Right lobe of liver (tissue), 6 donors: ENCODE measurements at places on chromosomes 4 and X. TPM values are rescaled to one million over a fixed set of nuclear protein-coding genes. Genes with fewer than 3 reads are reported as not detected.

The POLR2B gene
- 26.0 TPM for total RNA-seq

The DCAF8L2 gene
- not detected for total RNA-seq

The REPS2 gene
- 15.4 TPM for total RNA-seq

The CFI gene
- total RNA-seq: 316 TPM

The HOPX gene
- 0.27 TPM for total RNA-seq

The CTAG1A gene
- total RNA-seq: not detected

The FBXL5 gene
- total RNA-seq: 49.2 TPM

The CLTRN gene
- total RNA-seq: 8.8 TPM

DNA sequence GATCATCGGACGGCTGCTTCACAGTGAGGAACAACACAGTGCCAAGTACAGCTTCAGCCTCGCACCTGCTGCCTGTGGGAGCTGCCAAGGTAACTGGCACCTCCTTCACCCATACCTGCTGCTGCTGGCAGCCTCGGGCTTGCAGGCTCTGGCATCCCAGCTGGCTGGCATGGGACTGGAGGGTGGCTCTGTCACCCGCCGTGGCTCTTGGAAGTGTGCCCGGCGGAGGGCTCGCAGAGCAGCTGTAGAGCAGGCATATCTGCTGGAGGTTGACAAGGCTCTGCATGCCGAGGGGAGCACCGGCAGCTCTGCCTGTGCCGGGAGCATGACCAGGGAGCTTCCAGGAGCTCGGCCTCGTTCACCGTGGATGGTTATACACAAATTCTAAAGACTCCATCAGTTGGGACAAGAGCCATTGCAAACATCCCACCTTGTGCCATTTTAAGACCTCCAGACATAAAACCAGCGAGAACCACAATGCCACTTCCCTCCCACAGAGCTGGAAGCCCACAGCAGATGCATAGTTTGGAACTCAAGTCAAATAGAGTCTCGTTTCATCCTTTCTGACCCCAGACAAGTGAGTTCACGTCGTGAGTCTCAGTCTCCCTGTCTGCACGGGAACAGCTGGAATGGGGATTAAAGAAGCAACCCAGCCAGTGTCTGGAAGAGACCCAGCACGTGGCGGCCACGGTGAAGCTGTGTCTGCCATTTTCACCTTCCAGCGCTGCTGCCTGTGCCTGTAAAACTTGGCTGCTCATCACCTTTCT lies 84.3 kb upstream of the PSAPL1 start:
- no peak for DNase-seq

GRCh38 chrX:24156177-24156576 lies 6.6 kb downstream of the ZFX start:
- DNase-seq: no peak

GRCh38 chr4:61201961-61202637 lies 2.0 kb downstream of the ADGRL3 start:
- DNase-seq: no peak

- no peak for DNase-seq
These were observed 53.6 kb downstream of the DDX60 start for GRCh38 chr4:168264903-168265302.

- no peak for DNase-seq
These were observed 40.2 kb downstream of the ATP10D start for GRCh38 chr4:47525154-47525819.

- DNase-seq: no peak
These were observed 17.5 kb downstream of the IL13RA2 start for GRCh38 chrX:114999906-115000305.

GRCh38 chr4:125200556-125200955 lies 114.2 kb upstream of the FAT4 start:
- no peak for DNase-seq

GRCh38 chr4:140884431-140885058 lies 128.4 kb upstream of the TBC1D9 start:
- DNase-seq: no peak

- DNase-seq: no peak
These were observed 167.1 kb downstream of the EFNB1 start for GRCh38 chrX:68995780-68996551.

DNA sequence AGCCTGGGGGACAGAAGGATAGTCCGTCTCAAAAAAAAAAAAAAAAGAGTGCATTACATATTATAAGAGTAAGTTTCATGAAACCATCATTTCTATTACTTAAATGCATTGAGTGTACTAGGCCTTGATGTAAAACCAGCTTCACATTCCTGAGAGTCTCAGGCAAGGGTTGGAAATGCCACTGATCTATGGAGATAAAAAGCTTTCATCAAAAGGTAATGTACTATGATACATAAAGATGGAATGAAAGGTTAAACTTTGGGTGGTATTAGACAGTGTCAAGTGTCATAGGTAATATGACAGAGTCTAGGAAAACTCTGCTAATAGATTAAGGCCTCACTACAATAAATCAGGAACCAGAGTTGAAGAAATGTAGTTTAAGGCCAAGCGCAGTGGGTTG lies 7.4 kb downstream of the CFAP97 start:
- no peak for DNase-seq

GRCh38 chr4:42420140-42420539 lies 22.9 kb downstream of the SHISA3 start:
- DNase-seq: no peak

GRCh38 chrX:20437683-20438082 lies 171.0 kb upstream of the RPS6KA3 start:
- no peak for DNase-seq

DNA sequence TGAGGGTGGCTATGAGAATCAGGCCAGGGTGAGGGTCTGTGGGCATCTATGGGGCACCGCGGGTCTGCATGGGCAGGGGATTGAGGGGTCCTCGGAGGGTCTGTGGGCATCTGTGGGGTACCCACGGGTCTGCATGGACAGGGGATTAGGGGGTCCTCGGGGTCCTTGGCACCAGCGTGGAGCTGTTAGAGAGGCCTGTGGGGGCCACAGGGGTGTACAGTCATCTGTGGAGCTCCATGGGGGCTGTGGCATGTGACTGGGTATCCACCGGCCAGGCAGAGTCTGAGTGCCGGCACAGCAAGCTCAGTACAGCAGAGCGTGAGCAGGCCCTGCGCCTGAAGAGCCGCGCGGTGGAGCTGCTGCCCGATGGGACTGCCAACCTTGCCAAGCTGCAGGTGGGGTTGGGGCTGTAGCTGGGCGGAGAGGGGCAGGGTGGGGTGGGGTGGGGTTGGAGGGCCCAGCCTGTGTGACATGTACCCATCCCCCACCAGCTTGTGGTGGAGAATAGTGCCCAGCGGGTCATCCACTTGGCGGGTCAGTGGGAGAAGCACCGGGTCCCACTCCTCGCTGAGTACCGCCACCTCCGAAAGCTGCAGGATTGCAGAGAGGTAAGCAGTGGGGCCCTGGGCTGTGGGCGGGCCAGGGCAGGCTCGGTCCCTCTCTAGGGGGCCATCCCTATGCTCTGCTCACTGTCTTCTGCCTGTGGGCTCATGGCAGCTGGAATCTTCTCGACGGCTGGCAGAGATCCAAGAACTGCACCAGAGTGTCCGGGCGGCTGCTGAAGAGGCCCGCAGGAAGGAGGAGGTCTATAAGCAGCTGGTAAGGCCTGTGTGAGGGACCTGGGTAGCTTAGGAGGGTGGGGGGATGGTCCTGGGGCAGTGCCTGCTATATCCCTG lies 12.9 kb downstream of the CCDC22 start:
- DNase-seq: no peak

DNA sequence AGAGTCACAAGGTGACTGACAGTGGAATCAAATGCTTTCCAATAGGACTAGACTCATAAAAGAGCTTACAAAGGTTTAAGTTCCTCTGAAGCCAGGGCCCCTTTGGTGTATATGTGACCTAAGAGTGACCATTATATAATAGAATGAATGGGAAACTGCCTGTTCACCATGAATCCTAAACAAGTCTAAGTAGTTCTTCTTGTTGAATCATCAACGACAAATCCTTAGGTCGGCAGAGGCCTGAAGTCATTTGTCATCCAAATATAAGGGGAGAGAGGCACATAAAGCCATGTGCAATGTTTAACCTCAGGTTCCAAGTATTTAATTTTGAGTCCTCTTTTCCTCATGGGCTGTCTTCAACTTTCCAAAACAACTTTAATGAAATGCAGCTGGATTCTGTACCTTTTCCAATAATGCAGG lies 122.4 kb downstream of the RASL11B start:
- no peak for DNase-seq

DNA sequence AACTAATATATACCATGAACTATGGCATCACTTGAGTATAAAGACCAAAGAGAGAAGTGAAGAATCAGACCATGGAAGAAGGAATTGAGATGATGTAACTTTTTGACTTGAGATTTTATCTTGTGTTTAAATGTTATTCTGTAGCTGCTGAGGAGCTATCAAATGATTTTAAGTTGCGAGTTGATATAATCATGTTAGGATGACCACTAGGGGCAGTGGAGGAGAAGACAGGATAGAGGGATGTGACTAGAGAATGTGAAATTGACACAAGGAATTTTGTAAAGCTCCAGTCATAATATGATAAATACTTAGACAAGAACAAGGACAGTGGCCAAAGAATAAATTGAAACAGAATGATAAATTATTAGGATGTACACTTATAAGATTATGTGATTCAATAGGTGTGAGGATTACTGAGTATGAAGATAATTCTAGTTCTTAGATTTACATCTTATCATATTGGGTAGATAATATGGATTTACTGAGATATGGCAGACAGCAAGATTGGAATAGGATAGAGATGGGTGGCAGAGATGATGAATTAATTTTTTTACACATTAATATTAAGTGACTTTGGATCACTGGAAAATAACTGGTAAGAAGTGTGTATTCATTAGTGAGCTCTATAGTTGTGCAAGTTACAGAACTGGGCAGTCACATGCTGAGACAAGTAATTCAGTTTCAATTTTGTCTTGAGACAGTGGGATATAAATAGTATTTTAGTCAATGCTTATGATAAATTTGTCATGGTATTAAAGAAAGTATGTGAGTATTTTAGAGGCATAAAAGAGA lies 816.0 kb upstream of the PCDH10 start:
- no peak for DNase-seq

- DNase-seq: no peak
These were observed 61.0 kb downstream of the CHST7 start for GRCh38 chrX:46634577-46634976.

GRCh38 chr4:6123116-6123515 lies 77.2 kb downstream of the JAKMIP1 start:
- no peak for DNase-seq

- DNase-seq: no peak
These were observed 14.5 kb upstream of the DACH2 start for GRCh38 chrX:86133761-86134160.

DNA sequence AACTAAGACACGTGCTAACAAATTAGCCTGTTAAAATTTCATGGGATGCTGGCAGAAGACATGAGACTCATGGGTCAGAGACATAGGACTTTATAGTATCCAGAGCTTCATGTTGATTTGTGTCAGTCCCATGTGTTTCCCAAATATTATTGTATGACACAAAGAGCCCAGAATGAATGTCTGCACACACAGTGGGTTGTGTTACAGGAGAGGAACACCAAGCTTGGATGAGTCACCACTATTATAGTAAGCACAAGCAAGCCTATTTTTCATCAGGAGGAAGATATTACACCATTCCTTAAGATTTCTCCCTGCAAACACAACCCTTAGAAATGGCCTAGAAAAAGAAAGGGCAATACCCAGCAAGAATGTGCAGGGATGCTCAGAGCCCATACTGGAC lies 15.4 kb downstream of the BBS12 start:
- no peak for DNase-seq

- no peak for DNase-seq
These were observed 174.6 kb downstream of the PRR32 start for GRCh38 chrX:126994032-126994600.
